ENCODE measurements at places on chromosomes 1 and 21.

DNA sequence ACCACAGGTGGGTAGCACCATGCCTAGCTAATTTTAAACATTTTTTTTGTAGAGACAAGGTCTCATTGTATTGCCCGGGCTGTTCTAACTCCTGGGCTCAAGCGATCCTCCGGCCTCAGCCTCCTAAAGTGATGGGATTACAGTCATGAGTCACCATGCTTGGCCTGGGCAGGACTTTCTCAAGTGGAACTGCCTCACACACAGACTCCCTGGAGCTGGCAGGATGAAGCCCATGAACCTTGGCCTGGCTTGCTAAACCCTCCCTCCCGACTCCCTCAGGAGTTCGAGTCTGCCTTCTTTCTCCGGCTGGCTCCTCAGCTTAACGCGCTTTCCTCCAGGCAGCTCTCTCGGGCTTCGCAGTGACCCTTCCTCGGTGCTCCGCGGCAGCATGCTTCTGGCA is 7.7 kb upstream of the ECE1 start:
- no peak for DNase-seq

DNA sequence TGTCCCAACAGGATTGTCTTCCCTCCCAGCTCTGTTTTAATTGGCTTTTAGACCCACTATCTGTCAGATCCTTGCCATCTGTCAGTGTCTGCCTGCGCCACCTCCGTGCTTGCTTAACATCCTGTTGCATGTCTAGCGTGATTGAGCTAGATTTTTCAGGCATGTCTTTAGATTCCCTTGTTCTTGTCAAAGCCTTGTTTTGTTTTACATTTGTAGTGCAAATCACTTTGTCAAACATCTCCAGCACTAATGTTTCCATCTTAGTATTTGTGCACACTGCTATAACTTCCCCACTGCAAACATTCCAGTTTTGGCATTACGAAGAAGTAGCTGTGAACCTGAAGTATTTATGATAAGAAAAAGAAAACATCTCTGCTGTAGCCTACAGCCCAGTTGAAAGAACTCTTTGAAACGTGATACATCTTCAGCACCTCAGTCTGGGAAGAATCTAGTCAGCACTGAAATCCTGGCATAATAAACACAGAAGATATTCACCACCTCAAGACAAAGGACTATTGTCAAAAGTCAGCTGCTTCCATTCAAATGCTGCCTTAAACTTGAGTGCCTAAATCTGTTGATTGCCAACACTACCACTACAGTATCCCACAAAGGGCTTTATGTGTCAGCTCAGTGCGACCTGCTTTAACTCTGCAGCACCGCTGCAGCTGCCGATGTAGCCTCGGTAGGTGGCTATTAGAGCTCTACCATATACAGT is 105.0 kb downstream of the FNBP1L start:
- no peak for DNase-seq

- no peak for DNase-seq
Measured at GRCh38 chr1:17998889-17999288, 108.7 kb upstream of the IGSF21 start.

DNA sequence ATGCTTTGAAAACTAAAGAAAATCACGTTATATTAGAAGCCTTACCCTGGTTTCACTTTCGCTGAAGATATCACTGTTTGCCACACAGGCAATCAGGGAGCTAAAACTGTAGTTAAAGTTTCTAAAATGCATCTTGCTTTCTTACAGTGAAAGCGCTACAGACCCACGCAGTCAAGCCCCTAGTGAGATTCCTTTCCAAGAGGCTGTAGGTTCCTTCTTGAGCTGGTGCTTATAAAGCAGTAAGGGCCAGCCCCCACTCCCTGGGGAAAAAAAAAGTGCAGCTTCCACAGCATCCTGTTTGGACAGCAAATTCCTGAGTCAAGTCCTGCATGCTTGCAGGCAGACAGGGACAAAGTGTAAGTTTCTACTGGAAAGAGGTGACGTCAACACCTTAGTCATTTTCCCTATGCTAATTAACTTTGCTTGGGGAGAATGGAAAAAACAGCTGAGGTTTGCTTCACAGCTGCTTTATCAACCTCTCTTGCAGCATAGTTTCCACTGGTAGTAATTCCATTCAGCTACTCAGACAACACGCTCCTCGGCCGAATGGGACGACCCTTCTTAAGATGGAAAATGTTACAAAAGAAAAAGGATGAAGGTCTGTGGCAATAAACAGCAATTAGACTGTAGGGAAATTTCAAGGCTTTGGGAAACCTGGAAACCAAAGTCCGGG is 14.7 kb upstream of the KCNE1 start:
- peak; percentile 19 for DNase-seq

DNA sequence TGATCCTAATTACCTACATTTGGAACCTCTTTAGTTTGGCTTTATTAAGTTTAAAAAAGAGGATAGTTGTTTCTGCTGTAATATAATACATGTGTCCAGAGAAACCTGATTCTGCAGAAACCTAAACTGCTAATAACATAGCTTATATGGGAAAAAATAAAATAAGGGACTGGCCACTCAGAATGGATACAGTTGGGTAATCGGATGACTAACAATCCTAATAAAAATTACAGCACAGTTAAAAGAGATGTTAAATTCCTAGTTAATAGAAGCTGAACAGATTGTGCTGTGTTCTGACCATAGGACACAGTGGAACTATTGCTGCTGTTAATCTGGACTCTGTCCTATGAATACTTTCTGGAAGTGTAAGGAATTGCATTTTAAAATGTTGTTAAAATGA is 16.0 kb downstream of the ARV1 start:
- DNase-seq, result no peak

DNA sequence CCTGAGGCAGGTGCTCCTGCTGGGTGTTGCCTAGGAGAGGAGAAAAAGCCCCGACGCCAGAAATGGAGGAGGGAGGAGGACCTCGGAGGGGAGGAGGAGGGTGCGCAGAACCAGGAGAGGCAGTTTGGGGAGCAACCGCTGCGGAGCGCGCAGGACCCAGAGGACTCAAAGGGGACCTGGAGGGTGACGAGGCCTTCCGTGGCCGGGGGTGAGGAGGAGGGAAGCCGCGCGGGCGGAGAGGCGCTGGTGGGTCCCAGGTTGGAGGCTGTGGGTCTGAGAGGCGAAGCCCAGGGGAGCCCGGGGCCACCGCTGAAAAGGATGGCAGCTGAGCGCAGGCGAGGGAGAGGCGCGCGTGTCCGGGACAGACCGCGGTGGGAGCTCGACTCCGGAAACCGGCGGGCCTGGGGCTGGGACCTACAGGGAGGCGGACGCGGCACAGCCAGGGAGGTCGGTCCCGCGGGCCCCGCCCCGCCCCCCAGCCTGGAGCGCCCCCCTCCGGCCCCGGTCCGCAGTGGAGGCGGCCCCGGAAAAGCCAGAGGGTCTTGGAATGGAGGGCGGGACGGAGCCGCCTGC is 15.1 kb downstream of the RNF223 start:
- no peak for DNase-seq

DNA sequence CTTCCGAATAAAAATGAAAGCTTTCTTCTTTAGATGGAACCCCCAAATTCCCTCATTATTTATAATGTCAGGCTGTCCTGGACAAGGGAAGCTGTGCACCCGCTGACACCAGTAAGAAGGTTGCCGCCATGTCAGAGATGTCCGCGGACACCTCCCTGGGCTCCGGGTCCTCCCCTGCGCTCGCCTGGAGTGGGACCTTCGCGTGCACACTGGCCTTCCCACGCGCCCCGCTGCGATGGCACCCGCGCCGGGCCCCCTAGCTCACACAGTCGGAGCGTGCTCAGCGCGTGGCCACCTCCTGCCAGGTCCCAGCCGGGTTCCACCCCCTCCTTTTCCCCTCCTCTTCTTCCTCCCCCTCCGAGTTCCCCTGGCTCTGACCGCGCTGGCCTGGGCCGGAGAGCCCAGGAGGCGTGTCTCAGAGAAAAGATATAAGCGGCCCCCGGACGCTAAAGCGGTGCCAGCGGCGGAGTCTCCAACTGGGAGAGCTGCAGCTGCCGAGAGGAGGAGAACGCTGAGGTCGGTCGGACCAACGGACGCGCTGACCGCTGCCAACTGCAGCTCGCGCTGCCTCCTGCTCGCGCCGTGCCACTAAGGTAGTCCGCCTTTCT is at the start of gene G0S2:
Gene G0S2, plus strand, starts transcription at position 456 of the 608 bp plus-strand sequence. CDS start 273 bp downstream, outside the sequence.
- peak; percentile 69 for DNase-seq

- DNase-seq, result no peak
Measured at GRCh38 chr1:168520832-168521231, 23.0 kb downstream of the XCL2 start.

DNA sequence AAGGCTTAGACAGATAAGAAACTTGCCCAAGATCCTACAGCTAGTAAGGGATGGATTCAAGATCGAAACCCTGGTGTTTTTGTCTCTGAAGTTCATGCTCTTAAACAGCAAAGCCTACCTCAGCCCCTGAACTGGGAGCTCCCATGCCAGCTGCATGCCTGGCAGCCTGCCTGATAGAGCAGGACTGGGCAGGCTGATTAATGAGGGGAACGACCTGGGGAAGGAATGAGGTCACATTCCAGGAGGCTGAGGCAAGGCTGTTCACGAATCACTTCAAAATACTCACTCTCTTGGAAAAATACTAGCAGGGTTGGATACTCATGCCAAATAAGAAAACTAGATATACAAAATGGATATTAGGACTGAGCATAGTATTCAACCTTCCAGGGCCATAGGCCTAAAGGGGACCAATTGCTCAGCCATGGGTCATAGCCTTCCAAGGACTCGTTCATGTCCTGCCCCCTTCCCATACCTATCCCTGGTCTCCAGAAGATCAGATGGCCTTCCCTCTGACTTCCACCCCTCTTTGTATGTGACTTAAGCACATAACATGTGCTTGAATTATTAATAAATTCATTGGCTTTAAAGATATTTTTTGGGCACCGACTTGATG is 15.6 kb upstream of the TACSTD2 start:
- no peak for DNase-seq

- no peak for DNase-seq
Measured at GRCh38 chr1:202593845-202594244, 116.4 kb downstream of the SYT2 start.

DNA sequence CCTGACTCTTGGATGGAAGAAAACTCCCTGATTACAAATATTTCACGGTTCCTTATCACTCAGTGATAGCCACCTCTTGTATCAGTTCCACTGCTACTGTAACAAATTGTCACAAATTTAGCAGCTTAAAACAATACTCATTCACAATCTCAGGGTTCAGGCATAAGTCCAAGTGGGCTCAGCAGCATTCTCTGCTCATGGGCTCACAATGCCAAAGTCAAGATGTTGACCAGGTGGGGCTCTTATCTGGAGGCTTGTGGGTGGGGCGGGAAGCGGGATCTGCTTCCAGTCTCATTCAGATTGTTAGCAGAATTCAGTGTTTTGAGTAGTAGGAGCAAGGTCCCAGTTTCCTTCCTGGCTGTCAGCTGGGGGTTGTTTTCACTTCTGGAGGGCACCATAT is 137.3 kb upstream of the FAM78B start:
- no peak for DNase-seq

- DNase-seq, result no peak
Measured at GRCh38 chr1:52907068-52907811, 14.3 kb downstream of the ECHDC2 start.

GRCh38 chr1:202170726-202171125 is 10.3 kb upstream of the PTPN7 start:
- no peak for DNase-seq

DNA sequence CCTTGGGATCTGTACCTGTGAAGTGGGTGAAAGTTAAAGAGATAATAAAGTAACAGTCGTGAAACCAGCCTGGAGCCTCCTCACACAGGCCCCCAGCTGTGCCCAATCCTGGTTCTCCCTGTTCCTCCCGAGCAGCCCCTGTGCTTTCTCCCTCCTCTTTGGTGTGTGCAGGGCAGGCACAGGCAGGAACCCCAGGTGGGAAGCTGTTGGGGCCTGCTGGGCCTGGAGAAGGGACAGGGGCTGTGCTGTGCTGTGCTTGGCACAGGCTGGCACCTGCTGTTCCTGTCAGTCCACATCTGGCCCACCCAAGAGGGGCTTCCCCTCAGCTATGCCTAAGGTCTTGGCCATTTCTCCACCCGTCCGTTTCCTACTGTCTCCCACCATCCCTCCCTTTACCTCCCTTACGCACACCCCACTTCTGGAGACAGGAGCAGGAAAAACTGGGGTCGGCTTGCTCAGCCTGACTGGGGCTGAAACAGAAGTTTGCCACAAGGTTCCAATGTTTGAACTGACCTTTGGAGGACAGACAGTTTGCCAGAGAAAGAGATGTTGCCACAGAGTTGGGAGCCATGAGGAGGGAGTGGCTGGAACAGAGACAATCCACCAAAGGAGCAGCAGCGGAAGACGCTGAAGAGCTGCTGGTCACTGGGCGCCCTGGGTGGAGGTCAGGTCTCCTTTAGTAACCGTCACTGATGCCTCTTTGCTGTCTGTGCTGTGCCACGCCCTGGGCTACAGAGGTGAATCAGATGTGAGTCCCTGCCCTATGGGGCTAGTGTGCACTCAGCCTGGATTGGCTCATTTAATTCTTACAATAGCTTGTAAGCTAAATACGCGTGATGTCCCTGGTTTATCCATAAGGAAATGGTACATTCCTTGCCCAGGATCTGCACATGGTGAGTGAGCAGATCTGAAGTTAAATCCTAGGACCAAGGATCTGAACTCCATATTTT is 18.8 kb upstream of the ARTN start:
- no peak for DNase-seq

DNA sequence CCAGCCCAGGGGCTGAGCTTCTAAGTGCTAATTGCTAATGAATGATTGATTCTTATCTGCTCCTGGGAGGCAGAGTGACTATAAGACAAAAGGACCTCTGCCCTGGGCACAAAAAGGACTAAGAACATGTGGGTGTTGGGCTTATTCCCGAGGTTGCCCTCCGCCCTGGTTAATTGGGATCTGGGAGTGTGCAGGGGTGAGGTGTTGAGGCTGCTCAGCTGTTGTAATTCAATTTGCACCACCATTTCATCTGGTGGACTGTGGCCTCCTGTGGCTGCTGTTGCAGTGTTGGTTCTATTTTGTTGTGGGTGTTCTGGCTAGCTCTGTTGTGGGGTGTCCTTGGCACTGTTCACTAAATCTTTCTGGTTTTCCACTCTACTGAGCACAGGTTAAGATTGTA is 13.3 kb downstream of the KNCN start:
- DNase-seq, result no peak

DNA sequence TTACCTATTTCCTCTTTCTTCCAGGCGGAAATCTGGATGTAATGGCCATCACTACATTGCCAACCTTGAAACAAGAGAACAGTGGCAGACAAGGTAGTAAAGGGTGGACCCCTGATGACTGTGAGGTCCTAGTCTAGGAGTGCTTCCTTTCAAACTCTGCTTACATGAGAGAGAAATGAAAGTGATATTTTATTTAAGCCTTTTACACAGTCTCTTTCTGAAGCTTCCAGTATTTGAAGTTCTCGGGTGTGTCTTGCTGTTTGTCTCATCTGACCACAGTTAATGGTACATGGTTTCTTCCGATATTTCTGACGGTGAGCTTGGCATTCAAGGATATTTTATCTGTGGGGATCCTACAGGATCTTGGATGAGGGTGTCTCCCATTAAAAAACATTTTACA is 215.2 kb downstream of the SLC45A1 start:
- DNase-seq, result no peak

Measured in amygdala (tissue), 56 donors.